ENCODE measurements at places on chromosomes 5 and 9. TPM values are rescaled to one million over a fixed set of nuclear protein-coding genes. Genes with fewer than 3 reads are reported as not detected.

DNA sequence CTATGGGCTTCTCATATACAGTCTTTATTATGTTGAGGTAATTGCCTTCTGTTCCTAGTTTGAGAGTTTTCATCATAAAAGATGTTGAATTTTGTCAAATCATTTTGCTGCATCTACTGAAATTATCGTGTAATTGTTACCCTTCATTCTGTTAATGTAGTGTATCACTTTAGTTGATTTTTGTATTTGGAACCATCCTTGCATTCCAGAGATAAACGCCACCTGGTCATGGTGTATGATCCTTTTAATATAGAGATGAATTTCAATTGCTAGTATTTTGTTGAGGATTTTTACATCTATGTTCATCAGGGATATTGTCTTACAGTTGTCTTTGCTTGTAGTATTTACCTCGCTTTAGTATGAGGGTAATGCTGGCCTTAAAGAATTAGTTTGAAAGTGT lies 19.3 kb downstream of the MEIKIN start:
- no peak for DNase-seq

DNA sequence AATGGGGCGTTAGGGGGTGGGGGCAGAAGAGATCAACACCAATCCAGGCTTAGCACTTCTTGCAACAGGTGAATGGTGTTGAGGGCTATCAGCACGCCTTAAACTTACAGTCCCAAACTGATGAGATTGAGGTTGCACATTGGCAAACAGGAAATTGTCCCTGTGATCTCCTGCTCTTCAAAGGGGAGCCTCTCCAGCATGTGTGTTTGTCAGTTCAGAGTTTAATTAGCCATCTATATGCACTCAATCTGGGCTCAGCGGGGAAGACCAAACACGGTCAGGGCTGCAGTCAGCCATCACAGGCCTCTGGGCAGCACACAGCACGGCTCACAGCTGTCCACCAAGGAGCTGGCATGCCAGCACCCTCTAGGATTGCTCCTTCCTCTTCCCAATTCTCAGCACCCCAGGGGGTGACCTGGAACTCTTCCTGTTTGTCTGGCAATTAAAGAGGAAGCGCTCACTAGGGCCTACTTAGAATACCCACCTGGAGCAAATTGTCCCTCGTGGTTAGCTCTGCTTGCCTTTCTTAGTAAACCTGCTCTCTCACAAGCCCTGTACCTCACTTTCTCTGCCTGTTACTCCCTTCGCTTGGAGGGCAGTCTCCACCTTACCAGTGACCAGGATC lies 217.4 kb downstream of the SLIT3 start:
- no peak for DNase-seq

GRCh38 chr9:134545543-134546245 lies 95.9 kb upstream of the COL5A1 start:
- DNase-seq = no peak

PCDHA9 gene
- total RNA-seq = not detected

DNA sequence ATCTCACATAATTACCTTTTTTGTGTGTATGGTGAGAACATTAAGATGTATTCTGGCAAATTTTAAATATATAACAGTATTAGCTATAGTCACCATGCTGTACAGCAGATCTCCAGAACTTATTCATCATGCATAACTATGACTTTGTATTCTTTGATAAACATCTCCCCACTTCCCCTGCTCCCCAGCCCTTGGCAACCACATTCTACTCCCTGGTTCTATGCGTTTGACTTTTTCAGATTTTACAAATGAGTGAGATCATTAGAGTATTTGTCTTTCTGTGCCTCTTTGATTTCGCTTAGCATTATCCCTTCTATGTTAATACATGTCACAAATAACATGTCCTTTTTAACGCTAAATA lies 49.4 kb downstream of the SMC2 start:
- no peak for DNase-seq

- DNase-seq = no peak
Measured at GRCh38 chr9:134475011-134475790, 148.9 kb downstream of the RXRA start.

DNA sequence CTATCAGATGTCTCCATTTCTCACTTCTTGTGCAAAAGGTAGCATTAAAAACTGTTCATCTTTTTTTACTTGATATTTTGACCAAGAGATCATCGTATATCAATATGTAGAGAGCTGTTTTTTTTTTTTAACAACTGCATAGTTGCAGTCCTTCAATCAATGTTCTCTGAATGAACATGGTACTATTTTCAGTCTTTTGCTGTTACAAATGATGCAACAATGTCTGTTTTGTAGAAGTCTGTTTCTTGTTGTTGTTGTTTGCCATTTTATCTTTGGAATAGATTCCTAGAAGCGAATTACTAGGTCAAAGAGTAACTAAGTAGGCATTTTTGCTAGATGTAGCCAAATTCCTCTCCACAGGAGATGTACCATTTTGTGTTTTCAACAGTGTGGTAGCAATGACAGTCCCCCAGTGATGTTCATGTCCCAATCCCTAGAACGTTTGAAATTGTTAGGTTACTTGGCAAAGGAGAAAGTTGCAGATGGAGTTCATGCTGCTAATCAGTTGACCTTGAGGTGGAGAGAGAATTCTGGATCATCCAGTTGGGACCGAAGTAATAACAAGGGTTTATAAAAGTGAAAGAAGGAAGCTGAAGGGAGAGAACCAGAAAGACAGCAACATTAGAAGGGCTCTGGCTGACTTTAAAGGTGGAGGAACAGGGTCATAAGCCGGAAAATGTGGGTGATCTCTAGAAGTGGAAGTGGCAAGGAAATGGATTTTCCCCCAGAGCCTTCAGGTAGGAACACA lies 6.3 kb downstream of the MTREX start:
- no peak for DNase-seq

GRCh38 chr9:35826071-35826701 lies 2.3 kb downstream of the FAM221B start:
- DNase-seq = peak; percentile 70
